ENCODE measurements at places on chromosomes 13 and 19.

DNA sequence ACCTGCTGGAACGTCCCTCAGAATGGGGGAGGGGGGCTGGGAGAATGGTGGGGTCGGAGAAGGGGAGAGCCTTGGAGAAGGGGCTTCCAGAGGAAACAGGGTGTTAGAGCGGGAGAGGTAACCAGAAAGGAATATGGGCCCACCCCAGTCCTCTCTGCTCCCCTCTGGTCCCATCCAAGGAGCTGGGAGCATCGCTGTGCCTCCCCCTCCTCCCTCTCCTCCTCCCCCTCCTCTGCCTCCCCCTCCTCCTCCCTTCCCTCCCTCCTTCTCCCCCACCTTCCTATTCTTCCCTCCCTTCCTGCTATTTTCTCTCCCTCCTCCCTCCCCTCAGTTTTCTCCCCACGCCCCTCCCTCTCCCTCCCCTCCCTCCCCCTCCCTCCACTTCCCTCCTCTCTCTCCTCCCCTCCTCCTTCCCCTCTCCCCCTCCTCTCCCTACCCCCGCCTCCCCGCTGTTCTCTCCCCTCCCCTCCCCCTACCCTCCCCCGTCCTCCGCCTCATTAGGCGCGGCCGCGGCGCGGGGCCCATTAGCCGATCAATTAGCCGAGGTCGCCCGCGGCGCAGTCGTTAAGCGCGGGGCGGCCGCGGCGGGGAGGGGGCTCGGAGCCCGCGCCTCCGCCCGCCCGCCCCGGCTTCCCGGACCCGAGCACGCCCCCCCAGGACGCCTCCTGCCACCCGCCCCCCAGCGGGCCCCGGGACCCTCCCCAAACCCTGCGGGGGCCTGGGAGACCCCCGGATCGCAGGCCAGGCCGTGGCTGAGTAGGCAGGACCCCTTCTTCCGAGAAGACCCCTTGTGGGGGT lies 15.4 kb downstream of the TLE5 start:
- DNase-seq, result no peak

DNA sequence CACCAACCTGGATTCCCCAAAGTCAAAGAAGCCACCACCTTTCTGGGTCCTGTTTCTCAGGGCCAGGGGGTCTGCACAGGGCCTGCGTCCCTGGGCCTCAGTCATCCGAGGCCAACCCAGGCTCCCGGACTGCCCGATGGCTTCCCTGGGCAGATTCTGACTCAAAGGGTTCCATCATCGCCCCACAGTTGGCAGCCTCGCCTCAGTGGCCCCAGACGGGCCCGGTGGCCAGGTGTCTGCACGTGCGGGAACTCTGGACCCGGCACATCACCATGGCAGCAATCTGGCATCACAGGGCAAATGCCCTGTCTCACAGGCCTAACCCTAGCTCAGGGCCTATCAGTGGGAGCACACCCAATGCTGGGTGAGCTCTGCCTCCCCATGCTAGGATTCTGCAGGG lies 2.9 kb downstream of the IGFL1 start:
- DNase-seq, result no peak

DNA sequence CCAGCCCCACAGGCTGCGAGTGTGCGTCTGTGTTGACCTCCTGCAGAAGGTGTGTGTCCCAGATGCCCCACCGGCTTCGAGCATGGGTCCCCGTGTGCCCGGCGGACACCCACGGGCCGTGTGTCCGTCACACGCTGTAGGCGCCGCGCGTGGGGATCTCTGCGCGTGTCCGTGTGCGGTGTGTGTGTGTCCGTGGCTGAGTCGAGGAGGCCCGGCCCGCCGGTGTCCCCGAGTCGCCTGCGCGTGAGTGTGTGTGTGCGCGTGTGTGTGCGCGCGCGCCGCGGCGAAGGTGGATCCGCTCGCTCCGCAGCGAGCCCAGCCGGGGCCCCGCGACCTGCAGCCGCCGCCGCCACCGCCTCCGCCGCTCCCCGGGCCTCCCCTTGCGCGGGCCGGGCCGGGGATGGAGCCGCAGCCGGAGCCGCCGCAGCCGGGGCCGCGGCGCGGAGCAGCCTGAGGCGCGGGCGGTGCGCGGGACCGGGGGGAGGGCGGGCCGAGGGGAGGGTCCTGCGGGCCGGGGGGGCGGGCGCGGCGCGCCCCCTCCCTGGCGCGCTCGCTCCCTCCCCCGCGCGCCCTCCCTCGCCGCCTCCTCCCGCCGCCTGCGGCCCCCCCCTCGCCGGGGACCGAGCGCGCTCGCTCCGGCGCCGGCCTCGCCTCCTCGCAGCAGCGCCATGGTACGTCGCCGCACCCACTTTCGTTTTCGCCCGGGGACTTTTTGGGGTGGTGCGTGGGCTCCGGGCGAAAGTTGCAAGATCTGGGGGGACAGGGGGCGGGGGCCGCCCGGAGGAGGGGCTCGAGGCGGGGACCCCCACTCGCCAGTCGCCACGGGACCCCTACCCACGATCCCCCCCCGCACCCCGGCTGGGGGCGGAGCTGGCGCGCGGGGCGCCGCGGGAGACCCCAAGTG lies 7.1 kb upstream of the NFIC start:
- DNase-seq, result peak; percentile 76

DNA sequence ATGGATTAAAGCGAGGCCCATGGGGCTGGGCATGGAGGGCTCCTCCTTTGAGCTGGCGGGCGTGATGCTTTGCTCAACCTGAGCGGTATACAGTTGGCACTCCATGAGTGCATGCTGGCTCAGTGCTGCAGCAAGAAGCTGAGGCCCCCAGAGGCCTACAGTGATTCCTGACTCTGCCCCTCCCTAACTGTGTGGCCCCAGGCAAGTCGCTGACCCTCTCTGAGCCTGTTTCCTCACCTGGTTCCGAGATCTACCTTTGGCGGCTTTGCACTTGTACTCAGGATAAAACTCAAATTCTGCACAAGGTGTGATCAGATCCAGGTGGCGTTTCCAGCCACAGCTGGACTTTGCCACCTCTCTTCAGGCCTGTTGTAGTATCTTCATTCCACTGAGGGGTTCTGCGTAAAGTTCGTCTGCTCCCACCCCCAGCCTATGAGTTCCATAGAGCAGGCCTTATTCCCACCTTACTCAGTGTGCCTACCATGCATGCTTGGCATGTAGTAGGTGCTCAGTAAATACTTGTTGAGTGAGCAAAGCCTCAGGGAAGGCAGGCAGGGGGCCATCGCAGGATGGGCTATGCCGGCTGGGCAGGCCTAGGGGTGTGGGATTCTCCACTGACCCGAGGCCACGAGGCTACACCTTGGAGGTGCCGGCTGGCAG lies 7.9 kb downstream of the LRP3 start:
- DNase-seq, result no peak

GRCh38 chr13:102693250-102693649 lies 1.6 kb downstream of the METTL21C start:
- DNase-seq, result no peak

- peak; percentile 61 for DNase-seq
Measured at GRCh38 chr19:56837492-56838023, 3.0 kb downstream of the PEG3 start.

DNA sequence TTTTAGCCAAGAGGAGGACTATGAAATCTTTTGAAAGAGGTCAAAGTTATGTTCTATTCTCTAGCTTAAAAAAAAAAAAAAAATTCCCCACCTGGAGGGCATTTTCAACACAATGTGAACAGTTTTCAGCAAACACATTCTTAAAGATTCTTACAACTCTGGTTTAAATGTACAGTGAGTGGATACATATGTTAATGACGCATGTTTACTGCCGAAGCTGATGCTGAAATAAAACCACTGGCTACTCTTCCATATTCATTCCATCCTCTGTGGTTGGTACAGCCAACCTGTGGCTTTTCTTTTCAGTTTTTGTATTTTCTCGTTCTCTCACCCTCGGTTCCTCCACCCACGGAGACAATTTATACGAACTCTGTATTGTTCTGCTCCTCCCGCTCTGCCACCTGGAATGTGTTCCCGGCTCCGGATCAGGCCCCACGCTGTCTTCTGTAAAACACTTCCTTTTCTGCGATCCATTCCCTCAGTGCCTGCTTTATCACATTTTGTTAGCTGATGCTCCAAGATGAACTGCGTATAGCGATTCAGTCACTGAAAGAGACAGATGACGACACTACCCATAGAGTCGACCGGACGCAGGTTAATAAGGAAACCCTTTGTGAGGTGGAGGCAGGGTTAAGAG lies 466.4 kb upstream of the ARGLU1 start:
- DNase-seq, result no peak

DNA sequence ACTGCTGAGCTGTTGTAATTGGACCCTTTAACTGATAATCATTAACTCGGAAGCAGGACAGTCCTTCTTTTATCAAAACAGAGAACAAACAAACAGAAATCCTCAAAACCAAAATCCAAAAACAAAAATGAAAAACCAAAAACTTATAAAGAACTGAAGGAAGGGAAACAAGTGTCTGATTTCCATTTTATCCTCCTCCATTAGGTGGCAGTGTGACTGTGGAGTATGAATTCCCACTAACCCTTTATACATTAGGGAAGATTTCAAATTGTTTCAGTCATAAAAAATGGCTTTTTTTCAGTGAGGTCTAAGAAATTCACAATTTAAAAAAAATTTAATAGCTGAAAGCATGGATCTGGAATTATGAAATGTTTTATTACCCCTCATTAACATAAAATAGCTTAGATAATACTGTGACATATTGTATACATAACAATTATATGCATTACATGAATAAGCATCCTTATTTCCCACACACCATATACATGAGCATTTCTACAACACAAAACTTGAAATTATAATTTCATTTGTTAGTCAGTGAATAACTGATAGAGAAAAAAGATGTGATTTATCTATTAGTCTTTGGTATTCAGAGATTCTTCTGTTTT lies 1074.3 kb upstream of the PCDH9 start:
- DNase-seq, result peak; percentile 1

- DNase-seq, result peak; percentile 5
Measured at GRCh38 chr13:28022848-28023518, 34.5 kb upstream of the URAD start.

GRCh38 chr19:15666883-15667282 lies 6.0 kb upstream of the CYP4F12 start:
- no peak for DNase-seq

DNA sequence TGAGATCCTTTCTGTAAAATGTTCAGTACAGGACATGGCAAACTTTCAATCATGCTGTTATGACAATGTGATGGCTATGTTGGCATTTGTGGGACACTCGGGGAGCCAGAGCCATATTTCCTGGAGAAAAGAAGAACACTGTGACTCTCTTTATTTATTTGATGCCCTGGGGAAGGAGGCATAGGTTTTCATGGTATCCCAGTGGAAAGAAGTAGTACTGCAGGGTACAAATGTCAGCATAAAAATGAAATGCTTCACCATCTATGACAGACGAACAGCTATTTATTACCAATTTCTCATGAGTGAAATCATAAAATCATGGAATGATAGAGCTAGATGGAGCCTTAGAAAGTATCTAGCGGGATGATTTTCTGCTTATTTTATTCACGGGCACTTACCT lies 217.1 kb downstream of the COL4A1 start:
- DNase-seq, result peak; percentile 26

DNA sequence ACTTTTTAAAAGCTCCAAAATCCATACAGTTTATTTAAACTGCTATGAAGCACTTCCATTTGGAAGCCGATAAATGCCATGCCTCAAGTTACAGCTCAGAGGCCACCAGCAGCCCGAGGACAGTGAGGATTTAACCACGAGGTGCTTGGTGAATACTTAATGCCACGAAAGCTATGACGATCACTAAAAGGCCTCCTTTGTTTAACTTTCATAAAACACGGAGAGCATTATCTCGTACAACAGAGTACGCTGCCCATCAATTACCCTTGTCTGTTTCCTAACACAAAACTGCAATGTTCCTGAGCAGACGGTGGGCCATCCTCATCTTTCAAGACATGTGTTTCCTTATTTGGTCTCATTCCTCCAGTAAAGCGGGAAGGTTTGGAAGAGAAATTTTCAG lies 58.4 kb downstream of the PEPD start:
- DNase-seq, result no peak

DNA sequence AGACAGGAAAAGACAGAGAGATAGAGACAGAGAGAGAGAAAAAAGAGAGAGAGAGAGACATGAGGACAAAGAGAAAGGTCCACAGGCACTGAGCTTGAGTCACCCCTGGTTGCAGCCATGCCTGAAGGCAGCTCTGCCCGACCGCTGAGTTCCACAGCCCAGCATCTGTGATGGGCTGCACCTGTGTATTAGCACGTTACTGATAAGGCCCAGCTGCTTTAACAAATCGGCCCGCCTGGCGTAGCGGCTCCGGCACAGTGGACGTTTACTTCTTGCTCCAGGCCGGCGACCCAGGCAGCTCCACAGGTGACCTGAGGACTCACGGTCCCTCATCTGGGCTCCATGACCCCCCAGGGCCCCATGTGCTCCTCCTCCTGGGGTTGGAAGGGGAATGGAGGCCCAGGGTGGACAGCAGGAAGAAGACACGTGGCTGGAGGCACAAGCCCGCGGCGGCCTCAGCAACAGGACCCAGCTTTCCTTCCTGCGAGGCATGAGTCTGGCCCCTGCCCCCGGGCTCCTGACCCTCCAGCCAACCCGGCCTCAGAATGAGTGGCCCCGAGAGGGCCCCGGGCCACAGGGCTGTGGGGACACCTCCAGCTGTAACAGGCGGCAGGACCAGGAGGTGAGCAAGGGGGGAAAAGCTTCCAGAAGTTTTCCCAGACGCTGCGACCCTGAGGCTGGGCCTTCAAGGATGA lies 3.9 kb upstream of the CSNK1G2 start:
- no peak for DNase-seq

DNA sequence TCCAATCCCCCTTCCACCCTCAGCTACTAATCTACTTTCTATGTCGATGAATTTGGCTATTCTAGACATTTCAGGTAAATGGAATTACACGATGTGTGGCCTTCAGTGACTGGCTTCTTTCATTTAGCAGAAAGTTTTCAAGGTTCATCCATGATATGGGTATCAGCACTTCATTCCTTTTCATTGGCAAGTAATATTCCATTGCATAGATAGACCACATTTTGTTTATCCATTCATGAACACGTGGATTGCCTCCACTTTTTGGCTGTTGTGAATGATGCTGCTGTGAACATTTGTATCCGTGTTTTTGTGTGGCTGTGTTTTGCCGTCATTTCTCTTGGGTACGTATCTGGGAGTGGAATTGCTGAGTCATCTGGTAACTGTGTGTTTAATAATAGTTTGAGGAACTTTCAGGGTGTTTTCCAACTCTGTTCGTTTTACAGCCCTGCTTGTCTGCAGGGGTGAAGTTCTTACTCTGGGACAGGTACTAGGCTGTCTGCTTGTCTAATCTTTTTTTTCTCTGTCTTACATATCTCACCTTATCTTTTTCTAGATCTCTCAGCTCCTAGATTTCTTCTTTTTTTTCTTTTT lies 32.5 kb downstream of the MARK4 start:
- peak; percentile 24 for DNase-seq
